Activated CD4-positive, alpha-beta T cell treated with anti-CD3 and anti-CD28 coated beads for 4 hours (primary cell): ENCODE measurements at places on chromosomes 4 and X.

DNA sequence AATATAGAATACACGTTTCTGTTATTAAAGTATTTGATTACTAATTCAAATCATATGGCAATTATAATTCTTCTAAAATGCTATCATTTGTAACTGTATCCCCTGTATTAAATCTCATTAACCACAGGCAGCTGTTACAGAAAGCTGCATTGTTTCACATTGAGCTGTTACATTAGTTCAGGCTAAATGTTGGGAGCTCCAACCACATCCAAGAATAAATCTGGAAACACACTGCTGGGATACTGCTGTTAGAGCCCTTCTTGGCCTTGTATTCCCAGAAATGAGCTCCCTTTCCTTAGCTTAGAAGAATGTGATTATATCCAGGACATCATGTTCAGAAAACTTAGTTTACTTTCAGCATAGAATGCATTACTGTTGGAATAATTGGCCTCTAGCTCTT is 48.2 kb downstream of the GUCY1B1 start:
- DNase-seq = no peak

DNA sequence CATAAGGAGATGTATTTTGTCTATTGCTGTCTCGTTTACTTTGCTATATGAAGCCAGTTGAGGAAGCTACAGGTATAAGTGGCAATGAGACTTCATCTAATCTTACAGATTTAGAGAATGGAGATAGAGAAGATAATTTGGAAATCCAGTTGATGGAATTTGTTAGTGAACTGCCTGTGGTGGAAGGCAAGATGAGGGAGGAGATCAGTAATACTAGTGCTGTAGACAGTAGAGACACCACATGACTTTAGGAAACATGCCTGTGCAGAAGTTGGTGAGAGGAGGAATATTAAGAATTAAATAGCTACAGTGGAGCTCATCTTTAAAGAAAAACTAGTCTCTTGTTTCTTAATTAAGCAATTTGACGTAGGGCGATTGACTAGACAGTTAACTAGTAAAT is 51.3 kb downstream of the RBPJ start:
- no peak for DNase-seq

DNA sequence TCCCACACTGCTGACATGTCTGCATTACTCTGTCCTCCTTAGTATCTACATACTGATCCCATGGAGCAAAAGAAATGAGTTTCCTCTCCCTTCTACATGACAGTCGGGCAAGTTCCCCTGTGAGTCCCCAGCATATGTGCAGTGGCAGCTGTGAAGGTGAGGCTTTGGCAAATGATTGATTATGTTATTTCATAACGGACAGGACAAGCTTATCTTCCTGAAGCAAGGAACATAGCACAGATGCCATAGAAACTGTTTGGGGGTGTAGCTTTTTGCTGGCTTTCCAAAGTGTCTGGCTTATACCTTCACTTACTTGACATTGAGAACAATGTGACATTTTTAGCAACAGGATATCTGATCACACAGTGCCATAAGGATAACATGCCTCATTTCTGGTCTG is 136.8 kb upstream of the PDLIM3 start:
- no peak for DNase-seq

DNA sequence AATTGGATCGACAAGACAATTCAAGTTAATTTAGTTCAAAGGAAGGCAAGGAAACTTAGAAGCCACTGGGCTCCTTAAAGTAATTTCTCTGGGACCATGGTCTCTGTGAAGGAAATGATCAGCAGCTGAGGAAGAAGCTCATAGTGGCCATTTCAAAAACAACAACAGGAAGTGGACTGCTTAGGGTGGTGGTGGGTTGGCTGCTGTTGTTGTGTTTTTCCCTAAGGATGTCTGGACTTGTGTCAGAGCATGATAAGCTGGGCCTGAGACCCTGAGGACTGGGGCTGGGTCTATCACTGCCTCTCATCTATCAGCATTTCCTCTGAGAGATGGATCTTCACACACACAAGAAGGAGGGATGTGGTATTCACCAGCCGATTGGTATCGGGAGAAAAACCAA is 18.3 kb downstream of the KDR start:
- no peak for DNase-seq

GRCh38 chr4:42396752-42397634 is at the start of gene SHISA3:
Gene SHISA3, plus strand, starts transcription at chr4:42397488. Its CDS starts 569 bp downstream, at chr4:42398057.
- no peak for DNase-seq

- no peak for DNase-seq
These were observed 178.6 kb downstream of the SLC7A11 start for GRCh38 chr4:138063581-138063980.

DNA sequence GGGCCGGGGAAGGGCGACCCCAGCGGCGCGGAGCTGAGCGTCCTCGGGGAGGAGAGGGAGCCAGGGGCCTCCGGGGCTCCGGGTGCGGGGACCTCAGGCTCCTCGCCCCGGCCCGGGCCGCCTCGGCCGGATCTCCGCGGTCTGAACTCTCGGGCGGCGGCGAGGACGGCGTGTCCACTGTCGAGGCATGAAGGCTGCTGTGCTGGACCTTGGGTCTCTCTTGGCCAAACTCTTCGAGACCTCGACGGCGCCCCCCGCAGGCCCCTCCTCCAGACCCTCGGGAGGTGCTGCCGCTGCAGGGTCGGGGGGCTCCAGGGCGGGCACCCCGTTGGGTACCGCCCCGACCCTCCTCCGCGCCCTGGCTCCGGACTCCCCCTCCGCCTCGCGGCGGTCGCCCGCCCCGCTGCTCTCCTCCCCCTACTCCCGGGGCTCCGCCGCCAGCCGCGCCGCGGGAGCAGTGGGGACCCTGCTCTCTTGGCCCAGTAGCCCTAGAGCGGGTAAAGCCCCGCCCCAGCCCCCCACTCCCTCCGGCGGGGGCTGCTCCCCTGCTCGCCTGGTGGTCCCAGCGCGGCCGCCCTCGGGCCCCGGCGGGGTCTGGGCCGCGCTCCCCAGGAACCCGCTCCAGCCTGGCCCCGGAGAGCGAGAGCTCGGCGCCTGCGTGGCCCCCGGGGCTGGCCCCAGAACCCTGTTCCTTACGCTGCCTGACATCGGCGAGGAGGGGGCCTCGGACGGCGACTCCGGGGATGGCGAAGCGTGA is 564 bp downstream of the FAM149A start:
- DNase-seq = no peak

- no peak for DNase-seq
These were observed 756.7 kb upstream of the SLIT2 start for GRCh38 chr4:19494961-19495360.

DNA sequence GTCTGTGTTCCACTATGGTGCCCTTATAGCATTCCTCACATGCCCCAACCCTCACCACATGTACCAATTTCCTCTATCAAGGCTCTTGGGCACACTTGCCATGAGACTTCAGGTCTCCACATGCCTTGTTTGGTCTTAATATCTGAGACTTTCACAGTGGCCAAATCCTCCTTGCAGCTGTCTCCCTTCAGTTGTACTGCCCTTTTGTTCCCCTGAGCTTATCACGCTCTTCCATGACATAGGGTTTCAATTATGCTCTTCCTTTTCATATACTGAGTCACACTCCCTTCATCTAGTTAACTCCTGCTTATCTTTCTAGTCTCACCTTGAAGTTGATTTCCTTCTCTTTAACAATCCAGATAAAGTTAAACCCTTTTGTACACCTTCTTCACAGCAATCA is 212.9 kb downstream of the PDHA2 start:
- no peak for DNase-seq

DNA sequence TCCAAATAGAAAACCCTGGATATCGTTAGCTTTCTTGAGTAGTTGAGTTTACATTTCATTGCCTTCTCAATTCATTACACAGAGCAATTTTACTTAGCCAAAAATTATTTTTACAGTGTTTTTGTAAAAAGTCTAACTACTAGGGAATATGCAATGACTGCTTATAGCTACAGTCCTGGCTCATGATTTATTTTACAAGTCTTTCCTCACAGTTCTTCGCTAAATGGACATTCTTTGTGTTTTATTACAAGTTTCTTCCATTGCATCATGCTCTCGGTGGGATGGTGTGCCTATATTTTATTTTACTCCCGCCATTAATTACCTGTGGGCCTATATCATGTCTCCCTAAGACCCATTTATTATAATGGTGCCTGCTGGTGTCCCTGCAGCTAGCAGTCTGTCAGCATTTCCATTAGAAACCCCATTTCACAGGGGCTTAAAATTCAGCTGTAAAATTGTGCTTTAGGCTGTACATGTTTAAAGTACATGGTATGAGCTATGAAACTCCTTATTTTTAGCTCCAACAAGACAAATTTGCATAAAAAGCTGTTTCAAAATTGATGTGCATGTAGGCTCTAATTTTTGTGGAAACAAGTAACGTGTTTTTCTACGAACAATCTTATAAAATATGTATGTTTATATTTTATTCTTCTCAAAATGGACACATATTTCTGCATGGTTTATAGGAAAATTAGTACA is 227.4 kb downstream of the SLC7A11 start:
- DNase-seq = no peak

DNA sequence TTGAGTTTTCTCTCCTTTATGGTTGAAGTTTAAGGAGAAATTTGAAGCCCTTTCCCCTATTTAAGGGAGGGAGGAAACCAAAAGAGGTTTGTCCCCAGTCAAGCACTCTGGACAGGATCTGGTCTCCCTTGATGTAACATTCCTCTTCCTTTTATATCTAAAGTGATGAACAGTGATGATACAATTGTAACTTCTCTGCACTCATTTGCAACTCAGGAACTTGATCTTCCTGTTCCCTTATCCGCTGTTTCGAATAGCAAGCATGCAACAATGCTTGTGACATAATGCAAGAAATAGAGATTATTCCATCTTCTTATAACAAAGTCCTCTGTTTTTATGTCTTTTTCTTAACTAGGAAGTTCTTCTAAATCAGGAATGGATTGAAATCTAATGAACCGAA is 18.3 kb downstream of the ALPK1 start:
- DNase-seq = no peak

GRCh38 chr4:38532908-38533499 is 131.0 kb upstream of the KLF3 start:
- no peak for DNase-seq

- DNase-seq = no peak
These were observed 106.2 kb upstream of the RAPGEF2 start for GRCh38 chr4:158996669-158997074.

GRCh38 chrX:30573125-30573524 is 4.4 kb downstream of the TASL start:
- no peak for DNase-seq

GRCh38 chr4:137609718-137610430 is 77.6 kb upstream of the PCDH18 start:
- DNase-seq = no peak

DNA sequence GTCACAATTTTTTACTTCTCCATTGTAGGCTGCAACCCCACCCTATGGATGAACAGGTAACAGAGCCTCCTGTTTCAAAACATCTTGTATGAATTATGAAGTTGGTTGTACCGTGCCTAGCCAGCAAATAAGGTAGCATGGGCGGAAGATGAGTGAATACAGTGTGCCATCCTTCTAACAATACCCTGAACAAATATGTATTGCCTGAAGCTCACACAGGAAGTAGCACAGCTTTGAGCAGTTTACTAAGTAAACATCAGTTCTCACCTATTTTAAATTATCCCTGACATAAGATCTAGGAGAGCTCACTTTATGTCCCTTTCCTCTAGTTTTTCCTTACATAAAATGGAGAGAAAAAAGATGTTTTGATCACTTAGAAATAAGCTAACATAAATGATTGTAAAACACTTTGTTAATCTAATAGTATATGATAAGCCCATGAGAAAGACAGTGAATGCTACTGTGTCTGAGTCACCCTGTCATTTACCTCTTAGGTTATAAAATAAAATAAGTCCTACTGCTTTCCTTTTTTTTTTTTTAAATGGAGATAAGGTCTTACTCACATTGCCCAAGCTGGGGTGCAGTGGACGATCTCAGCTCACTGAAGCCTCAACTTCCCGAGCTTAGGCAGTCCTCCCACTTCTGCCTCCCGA is 36.6 kb downstream of the GRSF1 start:
- no peak for DNase-seq

DNA sequence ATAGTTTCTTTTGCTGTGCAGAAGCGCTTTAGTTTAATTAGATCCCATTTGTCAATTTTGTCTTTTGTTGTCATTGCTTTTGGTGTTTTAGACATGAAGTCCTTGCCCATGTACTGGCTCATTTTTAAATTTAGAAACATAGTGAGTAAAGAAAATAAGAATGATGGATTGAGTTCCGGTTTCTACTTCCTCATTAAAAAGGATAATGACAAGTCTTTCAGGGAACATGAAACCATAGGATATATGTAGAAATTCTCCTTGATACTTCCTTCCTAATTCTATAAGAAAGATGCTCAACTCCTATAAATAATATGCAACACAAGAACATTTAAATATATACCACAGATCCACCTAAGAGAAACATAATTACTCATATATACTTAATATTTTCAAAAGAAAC is 240.9 kb downstream of the BANK1 start:
- no peak for DNase-seq

DNA sequence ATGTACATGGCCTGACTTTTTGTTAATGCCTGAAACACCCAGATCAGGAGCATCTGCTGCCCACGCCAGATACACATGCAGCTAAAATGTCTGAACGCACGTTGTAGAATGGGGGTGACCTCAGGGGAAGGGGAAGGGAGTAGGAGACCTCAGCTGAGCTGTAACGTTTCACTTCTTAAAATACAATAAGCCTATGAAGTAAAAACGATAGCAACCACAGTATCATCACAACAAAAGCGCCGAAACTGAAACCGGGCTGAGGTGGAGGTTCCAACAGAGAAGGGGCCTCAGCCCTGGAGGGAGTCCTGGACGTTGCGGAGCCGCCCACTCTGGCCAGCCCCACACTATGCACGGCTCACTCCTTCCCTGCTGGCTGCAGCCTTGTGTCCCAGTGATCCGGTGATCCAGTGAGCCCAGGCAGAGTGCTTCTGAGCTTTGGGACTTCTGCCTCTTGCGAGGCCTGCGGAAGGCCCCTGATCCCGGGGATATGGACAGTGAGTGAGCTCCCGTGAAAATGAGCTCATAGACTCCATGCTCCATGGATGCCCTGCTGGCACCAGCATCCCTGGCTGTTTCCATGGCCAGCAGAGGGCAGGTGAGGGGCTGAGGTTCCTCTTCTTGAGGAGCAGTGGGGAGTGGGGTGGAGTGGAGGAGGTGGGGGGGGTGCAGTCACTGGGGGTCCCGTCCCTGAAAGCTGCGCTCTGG is 52.0 kb downstream of the HMX1 start:
- no peak for DNase-seq

- no peak for DNase-seq
These were observed 783.5 kb downstream of the STPG2 start for GRCh38 chr4:97359826-97360225.

DNA sequence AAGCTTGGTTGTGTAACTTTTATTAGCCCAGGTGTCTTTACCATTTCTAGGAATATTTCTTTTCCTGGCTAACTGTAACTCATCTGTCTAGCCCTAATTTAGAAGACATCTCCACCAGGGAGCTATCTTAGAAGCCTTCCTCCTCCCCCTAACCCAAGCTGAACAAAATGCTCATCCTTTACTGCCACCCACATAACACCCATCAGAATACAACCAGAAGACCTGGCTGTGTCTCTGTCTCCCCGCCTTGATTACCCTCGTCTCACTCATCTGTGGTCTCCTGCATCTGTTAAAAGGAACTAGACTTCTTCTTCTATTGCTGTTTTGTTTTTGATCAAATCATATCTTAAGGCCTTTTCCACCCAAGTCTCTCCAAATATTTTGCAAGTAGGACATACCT is 4.8 kb upstream of the TMEM154 start:
- no peak for DNase-seq
